ENCODE measurements at places on chromosomes 3 and 15. TPM values are rescaled to one million over a fixed set of nuclear protein-coding genes. Genes with fewer than 3 reads are reported as not detected.

Gene MCF2L2
- under 0.01 TPM for total RNA-seq

Gene P2RY13
- under 0.01 TPM for total RNA-seq

Gene TGM5
- not detected for total RNA-seq

Gene MRPS22
- 90.1 TPM for total RNA-seq

Gene LSAMP
- 4.8 TPM for total RNA-seq

Gene MIX23
- total RNA-seq: 57.8 TPM

DNA sequence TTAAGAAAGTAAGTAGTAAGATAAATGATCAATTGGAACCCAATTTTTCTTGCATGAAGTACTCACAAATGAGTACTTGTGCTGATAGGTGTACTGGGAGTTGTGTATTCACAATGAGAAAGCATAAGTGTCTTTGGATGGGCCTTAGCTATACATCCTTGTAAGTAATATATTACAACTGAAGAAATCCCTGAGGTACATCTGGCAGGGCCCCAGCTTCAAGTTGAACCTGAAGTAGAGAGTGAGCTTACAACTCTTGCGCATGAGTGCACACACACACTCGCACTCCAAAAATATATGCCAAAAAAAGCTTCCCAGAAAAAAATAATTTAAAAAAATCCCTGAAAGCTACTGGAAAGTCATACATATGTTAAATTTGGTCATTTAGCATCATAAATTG, 222.5 kb downstream of the ROBO2 start:
- H3K27ac ChIP-seq: no peak overlapping the region
- H3K27me3 ChIP-seq: no peaks in the 10 kb centered on the region
- no peak for DNase-seq
- no peaks in the 10 kb centered on the region for H3K4me1 ChIP-seq
- H3K36me3 ChIP-seq: no peaks in the 10 kb centered on the region

DNA sequence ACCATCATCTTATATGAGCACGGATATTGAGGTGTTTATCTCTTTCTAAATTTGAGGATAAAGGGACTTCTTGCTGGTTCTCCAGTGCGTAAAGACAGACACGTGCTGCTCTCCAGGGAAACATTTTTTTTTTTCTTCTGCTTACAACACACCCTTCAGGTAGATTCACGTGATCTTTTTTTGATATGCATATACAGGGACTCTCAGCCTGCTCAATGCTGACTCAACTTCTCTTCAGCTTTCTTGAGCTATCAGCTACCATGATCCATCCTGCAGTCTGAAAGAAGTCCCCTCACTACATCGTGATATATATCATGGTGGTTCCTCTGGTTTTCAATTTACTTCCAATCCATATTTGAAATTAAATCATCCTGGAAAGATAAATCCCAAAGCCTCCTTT, 87.1 kb upstream of the SLITRK3 start:
- H3K27ac ChIP-seq: no peak overlapping the region
- H3K36me3 ChIP-seq: no peaks in the 10 kb centered on the region

GRCh38 chr15:82750831-82751180, 41.1 kb upstream of the AP3B2 start:
- peak overlapping the region; percentile 95 for H3K27ac ChIP-seq
- H3K36me3 ChIP-seq: peaks cover 8% of the 10 kb centered on the region
- peak overlapping the region; percentile 92 for H3K4me3 ChIP-seq

DNA sequence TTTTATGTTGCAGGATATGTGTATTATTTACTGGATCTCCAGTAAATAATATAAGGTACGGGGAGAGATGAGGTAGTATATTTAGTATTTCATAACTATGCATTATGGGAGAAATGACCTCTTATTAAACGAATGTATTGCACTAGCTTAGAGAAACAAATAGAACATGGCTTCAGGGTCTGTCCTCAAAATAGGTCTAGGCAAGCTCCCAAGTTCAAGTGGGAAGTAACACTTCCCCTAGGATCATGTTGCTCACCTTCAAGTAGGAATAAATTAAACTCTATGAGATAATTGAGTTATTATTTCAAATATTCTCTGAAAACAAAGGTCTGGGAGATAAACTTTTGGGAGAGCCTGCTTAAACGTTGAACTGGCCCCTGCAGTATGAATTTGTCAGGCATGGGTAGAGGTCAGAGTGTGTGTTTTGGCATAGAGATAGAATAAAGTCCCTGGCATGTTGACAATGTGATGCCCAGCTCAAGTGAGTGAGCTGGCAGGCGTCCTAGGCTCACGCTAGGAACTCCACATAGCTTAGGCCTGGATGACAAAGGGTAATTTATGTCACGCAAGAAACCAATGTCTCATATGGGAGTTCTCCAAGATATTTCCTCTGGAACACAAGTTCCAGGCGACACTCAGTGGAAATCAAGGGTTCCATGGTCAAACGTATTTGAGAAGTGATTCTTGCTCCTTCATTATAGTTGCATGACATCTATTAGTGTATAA, 236.8 kb downstream of the CACNA2D3 start:
- no peak overlapping the region for H3K4me3 ChIP-seq
- H3K4me1 ChIP-seq: no peaks in the 10 kb centered on the region
- H3K27ac ChIP-seq: no peak overlapping the region
- H3K36me3 ChIP-seq: no peaks in the 10 kb centered on the region
- no peak for DNase-seq

DNA sequence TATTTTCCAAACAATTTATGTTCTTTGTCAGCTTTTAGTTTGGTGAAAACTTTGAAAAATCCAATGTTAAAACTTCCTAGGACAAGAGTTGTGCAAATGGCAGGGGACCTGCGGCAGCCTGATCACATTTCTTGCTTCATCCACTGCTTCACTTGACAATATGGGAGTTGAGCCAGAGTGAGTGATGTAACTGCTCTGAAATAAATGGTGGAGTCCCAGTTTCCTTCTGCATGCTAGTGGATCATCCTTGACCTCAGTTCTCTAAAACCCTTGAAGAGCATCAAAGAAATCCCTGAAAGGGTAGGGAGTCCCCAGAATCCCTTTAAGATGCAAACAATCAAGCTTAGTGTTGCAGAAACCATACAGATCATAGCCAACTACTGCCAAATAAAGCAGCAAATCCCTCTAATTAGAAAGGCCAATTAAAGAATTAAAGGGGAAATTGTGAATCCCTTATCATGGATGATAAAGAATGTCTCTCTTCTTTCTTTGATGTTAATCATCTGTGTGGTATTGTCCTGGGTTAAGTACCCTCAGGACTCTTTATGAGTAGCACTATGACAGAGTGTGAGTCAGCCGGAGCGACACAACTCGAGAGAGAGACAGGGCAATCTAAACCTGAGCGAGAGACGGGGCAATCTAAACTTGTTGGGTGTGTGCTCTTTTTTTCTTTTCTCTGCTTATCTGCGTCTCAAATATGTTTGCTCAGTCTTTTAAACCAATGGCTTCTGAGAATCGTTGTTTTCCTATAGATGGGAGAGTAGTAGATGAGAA, 41.8 kb upstream of the GAP43 start:
- peak; percentile 20 for DNase-seq
- no peaks in the 10 kb centered on the region for H3K4me1 ChIP-seq
- no peak overlapping the region for H3K27ac ChIP-seq

GRCh38 chr15:76993114-76993725, 1.7 kb upstream of the PSTPIP1 start:
- H3K4me1 ChIP-seq: peaks cover 8% of the 10 kb centered on the region
- H3K36me3 ChIP-seq: no peaks in the 10 kb centered on the region
- no peak overlapping the region for H3K4me3 ChIP-seq
- H3K27me3 ChIP-seq: peaks cover 4% of the 10 kb centered on the region
- no peak for DNase-seq
- no peak overlapping the region for H3K27ac ChIP-seq

- no peaks in the 10 kb centered on the region for H3K36me3 ChIP-seq
- DNase-seq: no peak
- H3K27me3 ChIP-seq: no peaks in the 10 kb centered on the region
- no peak overlapping the region for H3K4me3 ChIP-seq
- H3K27ac ChIP-seq: no peak overlapping the region
- H3K4me1 ChIP-seq: no peaks in the 10 kb centered on the region
These were observed 120.8 kb upstream of the MEIS2 start for GRCh38 chr15:37220949-37221670.

- H3K27ac ChIP-seq: no peak overlapping the region
- H3K36me3 ChIP-seq: no peaks in the 10 kb centered on the region
- no peak overlapping the region for H3K4me3 ChIP-seq
- peaks cover 7% of the 10 kb centered on the region for H3K4me1 ChIP-seq
- no peaks in the 10 kb centered on the region for H3K27me3 ChIP-seq
These were observed 30.9 kb downstream of the CDC25A start for GRCh38 chr3:48157202-48157840.

GRCh38 chr3:58250093-58250707, 12.6 kb downstream of the ABHD6 start:
- no peak for DNase-seq
- H3K36me3 ChIP-seq: no peaks in the 10 kb centered on the region
- H3K27me3 ChIP-seq: no peaks in the 10 kb centered on the region
- H3K4me1 ChIP-seq: no peaks in the 10 kb centered on the region
- no peak overlapping the region for H3K4me3 ChIP-seq

DNA sequence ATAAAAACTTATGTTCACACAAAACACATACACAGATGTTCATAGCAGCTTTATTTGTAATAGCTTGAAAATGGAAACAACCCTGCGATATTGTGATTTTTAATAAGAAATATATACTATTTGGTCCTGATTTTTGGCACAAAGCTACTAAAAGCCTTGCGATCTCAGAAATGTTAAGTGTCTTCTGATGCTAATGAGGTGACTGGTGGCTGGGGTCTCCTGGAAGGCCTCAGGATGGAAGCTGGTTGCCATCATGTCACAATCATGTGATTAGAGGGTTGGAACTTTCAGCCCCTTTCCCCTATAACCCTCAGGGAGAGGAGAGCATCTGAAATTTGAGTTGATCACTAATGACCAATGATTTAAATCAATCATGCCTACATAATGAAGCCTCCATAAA, 278.4 kb upstream of the UBE2E1 start:
- H3K27me3 ChIP-seq: no peaks in the 10 kb centered on the region
- DNase-seq: no peak
- no peak overlapping the region for H3K4me3 ChIP-seq
- H3K4me1 ChIP-seq: no peaks in the 10 kb centered on the region

GRCh38 chr15:74327756-74328155, 39.7 kb downstream of the CYP11A1 start:
- DNase-seq: peak; percentile 34
- H3K4me3 ChIP-seq: no peak overlapping the region
- H3K36me3 ChIP-seq: no peaks in the 10 kb centered on the region
- H3K27me3 ChIP-seq: peaks cover 4% of the 10 kb centered on the region
